ENCODE measurements at places on chromosomes 6 and 20. TPM values are rescaled to one million over a fixed set of nuclear protein-coding genes. Genes with fewer than 3 reads are reported as not detected.

Gene TMEM14B
- 93.8 TPM for polyA plus RNA-seq

Gene PAK5
- 0.57 TPM for polyA plus RNA-seq

Gene C6orf58
- 1.1 TPM for polyA plus RNA-seq

Gene RPP21
- polyA plus RNA-seq = 40.2 TPM

Gene GDAP1L1
- 0.27 TPM for polyA plus RNA-seq

Gene SCRT2
- not detected for polyA plus RNA-seq

Gene PRR18
- 0.12 TPM for polyA plus RNA-seq

Gene TMEM200A
- 21.4 TPM for polyA plus RNA-seq

Measured in left renal pelvis (tissue), 4 donors.